Right lung (tissue), 10 donors: ENCODE measurements at places on chromosomes 2 and 18.

GRCh38 chr2:200028998-200029397, 73.6 kb downstream of the MAIP1 start:
- no peak for DNase-seq

- no peak for DNase-seq
These were observed 845.6 kb upstream of the CNTNAP5 start for GRCh38 chr2:123179526-123179925.

GRCh38 chr2:151153601-151154000, 108.1 kb downstream of the RBM43 start:
- no peak for DNase-seq

GRCh38 chr2:33219850-33220275, 256.6 kb upstream of the RASGRP3 start:
- peak; percentile 36 for DNase-seq

- DNase-seq, result no peak
These were observed 27.4 kb downstream of the HS6ST1 start for GRCh38 chr2:128291161-128291843.

DNA sequence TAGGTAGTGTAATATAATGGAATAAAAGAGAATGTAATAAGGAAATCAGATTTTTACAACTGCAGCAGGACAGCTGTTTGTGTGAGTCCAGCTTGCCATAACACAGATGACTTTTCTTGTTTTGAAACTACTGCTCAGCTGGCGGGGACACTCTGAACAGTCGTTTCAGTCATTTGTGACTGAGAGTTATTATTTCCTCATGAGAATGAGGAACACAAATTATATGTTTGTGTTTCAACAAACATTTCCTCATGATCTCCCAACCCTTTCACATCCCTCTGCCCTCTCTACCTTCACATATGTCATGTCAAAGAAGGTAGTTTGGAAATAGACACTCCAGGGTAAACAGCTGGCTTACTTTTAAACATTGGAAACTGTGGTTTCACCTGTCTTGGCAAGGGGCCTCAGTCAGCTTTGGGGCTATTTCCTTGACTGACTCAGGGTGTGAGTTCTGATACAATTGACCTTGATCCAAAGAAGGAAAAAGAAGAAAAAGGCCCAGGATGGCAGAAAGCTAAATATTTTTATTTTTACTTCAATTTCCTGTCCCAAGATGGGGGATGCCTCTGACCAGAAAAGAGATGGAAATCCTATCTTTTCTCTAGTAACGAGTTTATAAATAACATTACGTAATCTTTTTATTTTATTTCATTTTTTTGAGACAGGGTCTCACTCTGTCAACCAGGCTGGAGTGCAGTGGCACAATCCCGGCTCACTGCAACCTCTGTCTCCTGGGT, 593 bp downstream of the SP140L start:
- no peak for DNase-seq

DNA sequence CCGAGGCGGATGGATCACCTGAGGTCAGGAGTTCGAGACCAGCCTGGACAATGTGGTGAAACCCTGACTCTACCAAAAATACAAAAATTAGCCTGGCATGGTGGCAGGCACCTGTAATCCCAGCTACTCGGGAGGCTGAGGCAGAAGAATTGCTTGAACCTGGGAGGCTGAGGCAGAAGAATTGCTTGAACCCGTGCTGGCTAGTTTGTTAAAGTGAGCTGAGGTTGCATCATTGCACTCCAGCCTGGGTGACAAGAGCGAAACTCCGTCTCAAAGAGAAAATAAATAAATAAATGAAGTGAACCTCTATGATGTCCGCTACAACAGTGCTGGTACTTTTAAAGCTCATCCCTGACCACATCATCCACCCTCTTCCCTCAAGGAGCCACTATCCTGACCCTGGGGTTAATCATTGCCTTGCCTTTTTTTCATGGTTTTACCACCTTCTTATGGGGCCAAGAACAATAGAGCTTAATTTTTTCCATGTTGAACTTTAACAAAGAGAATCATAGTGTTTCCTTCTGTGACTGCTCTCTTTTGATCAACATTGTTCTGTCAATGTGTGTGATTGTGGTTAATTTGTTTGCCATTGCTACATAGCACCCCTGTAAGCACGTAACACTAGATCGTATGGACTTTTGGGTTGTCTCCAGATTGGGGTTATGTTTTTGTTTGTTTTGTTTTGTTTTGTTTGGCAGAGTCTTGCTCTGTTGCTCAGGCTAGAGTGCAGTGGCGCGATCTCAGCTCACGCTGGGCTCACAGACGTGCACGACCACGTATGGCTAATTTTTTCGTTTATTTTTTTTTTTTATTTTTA, 17.1 kb upstream of the ATRAID start:
- DNase-seq, result no peak

DNA sequence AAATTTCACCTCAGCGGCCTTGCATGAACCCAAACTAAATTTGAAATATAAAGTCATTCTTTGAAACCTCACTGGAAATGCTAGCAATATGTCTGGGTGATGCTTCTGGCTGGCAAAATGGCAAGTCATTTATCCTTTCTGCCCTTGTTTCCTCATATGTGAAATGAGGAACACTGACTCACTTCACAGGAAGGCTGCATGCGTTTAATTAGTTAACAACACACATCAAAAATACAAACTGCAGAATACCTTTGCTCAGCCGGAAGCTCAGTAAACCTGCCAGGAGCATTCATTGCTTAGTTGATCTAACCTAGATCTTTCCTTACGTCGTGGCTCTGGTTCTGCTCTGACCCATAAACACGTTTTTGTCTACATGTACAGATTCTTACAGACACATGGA, 214.2 kb upstream of the ACVR2A start:
- DNase-seq, result no peak

DNA sequence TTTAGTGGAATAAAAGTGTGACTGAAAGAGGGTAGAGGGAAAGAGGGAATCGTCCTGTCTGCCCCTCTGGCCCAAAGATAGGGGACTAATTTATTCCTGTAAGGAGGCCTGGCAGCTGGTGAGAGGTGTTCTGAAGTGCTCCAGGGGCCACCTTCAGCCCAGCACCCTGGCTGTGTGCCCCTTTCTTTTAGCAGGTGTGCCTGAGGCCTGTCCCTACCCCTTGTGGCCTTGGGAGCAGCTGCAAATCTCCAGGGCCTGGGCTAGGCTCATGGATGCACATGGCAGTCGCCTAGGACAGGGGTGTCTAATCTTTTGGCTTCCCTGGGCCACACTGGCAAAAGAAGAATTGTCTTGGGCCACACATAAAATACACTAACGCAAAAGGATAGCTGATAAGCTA, 37.3 kb downstream of the FHOD3 start:
- DNase-seq, result no peak

- no peak for DNase-seq
These were observed 81.9 kb downstream of the EPB41L5 start for GRCh38 chr2:120094795-120095194.

GRCh38 chr2:71474744-71475397, 21.5 kb downstream of the DYSF start:
- DNase-seq, result no peak

DNA sequence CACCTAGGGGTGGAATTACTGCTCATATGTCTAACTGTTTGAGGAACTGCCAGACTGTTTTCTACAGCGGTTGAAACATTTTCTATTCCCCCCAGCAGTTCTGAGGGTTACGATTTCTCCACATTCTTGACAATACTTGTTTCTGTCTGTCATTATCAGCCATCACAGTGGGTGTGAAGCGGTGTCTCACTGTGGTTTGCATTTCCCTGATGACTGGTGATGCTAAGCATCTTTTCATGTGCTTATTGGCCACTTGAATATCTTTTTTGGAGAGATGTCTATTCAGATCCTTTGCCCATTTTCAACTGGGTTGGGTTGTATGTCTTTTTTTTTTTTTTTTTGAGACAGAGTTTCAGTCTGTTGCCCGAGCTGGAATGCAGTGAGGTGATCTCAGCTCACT, 63.0 kb downstream of the ADNP2 start:
- DNase-seq, result no peak

DNA sequence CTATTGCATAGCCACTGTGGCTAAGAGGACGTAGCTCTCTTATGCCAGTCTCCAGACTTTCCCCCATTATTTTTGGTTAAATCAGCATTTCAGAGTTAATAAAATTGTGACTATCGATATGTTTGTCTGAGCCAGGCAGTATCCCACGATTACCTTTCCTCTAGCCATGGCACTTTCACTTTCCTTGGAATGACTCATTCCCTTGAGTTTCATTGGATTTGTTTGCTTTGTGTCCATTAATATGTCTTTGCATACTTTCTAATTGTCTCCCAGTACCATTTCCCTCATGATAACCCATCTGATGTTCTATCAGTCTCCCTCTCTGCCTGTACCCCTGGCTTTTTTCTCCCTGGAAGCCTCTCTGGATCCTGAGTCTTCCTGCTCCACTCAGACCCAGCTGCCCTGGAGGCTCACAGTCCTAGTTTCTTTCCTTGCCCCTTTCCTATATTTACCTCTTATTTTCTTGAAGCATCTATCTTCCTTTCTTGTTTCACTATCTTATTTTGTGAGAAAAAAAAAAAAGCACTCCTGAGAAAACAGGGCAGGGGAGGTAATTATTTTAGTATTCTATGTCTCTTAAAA, 126.1 kb downstream of the MTX2 start:
- no peak for DNase-seq

GRCh38 chr2:42864641-42865280, 72.4 kb upstream of the HAAO start:
- no peak for DNase-seq

DNA sequence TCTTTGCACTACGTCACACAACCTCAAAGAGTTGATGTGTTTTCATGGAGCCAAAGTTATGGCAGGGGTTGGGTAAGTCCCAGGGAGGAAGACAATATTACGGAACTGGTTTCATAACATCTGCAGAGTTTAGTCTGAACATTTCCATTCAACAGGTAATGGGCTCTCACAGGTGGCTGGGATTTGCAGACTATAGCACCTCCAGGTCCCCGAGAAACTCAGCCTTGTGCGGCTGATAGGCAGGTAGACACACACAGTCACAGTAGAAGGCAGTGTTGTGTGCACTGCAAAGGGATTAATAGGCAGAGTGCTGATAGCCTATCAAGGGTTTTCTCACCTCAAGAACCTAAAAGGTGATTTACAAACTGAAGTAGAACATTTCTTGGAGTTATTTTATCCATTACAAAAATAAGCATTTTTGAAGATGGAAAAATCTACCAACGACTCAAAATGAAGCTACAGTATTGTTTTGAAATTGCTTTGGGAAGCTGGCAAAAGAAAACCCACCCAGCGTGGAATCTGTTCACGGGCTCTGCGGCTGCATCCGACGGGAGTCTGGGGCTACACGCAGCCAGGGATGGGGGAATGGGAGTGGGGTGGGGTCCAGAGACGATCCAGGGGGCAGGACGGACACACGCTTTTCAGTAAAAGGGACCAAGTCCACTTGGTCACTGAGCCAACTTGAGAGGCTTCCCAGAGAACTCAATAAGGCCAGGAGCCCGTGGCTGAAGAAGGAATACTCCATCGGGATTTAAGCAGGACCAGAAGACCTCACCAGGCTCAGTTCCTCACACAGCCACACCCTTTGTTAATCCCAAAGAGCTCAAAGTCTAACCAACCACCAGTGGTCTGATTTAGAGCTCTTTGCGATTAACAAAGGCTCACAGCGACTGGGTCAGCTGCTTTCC, 82.9 kb downstream of the CHRNA1 start:
- DNase-seq, result peak; percentile 43

- DNase-seq, result no peak
These were observed 64.5 kb upstream of the LAPTM4A start for GRCh38 chr2:20115902-20116301.

DNA sequence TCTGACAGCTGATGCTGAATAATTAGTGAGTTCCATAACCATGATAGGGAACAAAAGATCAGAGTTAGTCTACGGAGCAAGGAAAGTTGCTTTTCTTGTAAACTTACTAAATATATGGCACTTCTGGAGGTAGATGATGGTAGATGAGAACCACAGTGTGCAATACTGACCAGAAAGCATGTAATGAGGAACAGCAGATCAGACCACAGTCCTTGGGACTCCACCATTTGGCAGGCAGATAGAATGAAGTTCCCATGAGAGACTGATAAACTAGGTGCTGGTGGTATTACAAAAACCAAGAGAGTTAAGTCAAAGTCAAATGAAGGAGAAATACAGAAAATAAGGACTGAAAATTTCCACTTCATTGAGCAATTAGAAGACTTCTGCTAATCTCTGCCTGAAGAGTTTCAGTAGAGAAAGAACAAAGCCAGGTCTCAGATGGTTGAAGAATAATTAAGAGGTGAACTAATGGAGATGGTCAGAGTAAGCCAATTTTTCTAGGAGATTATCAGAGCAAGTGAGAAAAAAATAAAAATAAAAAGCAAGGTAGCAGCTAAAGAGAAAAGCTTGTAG, 10.4 kb downstream of the CERKL start:
- DNase-seq, result no peak

DNA sequence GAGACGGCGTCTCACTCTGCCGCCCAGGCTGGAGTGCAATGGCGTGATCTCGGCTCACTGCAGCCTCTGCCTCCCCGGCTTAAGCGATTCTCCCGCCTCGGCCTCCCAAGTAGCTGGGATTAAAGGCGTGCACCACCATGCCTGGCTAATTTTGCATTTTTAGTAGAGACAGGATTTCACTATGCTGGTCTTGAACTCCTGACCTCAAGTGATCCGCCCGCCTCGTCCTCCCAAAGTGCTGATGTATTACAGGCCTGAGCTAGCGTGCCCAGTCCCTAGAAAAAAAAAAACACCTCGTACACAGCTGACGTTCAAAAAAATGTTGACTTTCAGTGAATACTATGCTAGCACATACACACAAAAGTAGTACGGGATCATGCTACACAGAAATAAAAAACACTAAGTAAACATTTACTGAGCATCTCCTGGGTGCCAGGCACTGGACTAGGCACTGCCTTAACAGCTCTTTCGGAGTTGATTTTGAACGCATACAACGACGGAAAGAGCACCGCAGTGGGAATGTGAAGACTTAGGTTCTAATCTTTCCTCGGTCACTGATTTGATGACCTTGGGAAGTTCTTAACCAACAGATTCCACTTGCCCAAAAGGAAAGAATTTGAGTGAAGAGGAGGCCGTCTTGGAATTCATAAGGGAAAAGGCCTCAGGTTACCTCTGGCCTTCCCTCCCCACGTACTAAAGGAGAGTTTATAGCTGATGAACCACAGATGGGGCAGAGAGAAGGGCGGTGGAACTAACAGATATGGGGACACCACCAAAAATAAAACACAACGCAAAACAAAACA, 1.1 kb downstream of the DNAJC27 start:
- DNase-seq, result no peak

DNA sequence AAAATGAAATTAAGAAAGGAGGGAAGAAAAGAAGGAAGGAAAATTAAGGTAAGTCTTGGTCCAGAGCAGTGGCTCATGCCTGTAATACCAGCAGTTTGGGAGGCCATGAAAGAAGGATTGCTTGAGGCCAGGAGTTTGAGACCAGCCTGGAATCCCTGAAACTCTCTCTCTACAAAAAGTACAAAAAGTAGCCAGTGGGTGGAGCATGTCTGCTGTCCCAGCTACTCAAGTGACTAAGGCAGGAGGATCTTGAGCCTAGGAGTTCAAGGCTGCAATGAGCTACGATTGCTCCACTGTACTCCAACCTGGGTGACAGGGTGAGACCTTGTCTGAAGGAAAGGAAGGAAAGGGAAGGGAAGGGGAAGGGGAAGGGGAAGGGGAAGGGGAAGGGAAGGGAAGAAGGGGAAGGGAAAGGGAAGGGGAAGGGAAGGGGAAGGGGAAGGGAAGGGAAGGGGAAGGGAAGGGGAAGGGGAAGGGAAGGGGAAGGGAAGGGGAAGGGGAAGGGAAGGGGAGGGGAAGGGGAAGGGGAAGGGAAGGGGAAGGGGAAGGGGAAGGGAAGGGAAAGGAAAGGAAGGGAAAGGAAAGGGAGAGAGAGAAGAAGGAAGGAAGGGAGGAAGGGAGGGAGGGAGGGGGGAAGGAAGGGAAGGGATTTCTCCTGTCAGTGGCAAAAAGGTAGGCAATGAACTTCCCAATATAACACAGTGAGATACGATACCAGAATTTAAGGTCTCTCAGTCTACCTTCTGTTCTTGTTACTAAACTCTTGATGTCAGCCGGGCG, 412.8 kb downstream of the CMPK2 start:
- no peak for DNase-seq
